Hematopoietic multipotent progenitor cell (in vitro differentiated cells): ENCODE measurements at places on chromosomes 12 and 14. TPM values are rescaled to one million over a fixed set of nuclear protein-coding genes. Genes with fewer than 3 reads are reported as not detected.

The SPTB gene
- total RNA-seq: 0.81 TPM

DNA sequence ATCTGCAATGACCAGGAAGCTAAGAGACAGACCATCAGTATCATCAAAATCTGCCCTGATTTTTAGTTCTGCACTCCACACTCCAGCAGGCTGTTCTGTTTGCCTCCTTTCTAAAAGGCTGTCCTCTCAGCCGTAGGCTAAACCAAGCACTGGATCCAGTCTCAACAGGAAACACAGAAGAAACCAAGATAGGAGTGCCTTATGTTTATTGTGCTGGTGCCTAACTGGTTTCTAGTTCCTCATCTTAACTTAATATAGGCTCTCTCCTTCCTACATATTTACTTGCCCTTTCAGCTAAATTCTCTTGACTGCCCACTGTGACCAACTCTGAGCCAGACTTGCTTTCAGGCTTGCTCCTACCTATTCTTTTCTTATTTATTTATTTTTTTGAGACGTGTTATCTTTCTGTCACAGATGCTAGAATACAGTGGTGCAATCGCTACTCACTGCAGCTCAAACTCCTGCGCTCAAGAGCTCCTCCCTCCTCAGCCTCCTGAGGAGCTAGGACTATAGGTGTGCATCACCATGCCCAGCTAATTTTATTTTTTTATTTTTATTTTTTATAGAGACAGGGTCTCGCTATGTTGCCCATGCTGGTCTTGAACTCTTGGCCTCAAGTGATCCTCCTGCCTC lies 30.8 kb downstream of the GALNT4 start:
- DNase-seq: no peak

The KRT83 gene
- total RNA-seq: not detected

GRCh38 chr12:69243099-69244084 lies 4.0 kb downstream of the CPSF6 start:
- no peak for DNase-seq

The A2M gene
- total RNA-seq: under 0.01 TPM

DNA sequence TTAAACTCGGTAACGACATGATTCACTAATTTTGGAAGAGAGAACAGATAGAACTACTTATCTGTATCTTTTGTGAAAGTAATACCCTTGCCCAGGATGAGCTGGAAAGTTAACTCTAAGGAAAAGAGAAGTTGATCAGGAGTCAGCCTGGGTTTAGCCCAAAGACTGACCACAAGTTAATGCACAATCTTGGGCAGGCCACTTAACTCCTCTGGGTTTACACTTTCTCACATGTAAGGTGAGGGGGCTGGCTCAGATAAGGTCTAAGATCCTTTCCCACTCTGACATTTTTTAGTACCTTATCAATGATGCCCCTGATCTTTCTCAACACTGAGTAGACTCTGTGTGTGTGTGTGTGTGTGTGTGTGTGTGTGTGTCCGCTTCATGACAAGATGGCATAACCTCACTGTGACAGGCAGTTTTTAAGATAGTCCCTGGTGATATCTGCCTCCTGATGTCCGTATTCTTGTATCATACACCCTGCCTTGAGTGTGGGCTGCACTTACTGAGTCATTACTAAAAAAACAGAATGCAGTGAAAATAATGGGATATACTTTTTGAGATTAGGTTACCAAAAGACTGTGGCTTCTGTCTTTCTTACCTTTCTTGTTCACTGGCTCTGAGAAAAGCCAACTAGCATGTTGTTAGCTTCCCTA lies 56.2 kb upstream of the CCDC198 start:
- DNase-seq: no peak

The GPRC5D gene
- total RNA-seq: not detected

GRCh38 chr14:100438678-100439592 lies 115.8 kb downstream of the SLC25A47 start:
- DNase-seq: no peak

The SBNO1 gene
- total RNA-seq: 11.8 TPM

- DNase-seq: no peak
These were observed 489.2 kb upstream of the MIS18BP1 start for GRCh38 chr14:45742187-45742586.

GRCh38 chr14:28982228-28982627 lies 215.6 kb downstream of the FOXG1 start:
- no peak for DNase-seq

The LHX5 gene
- total RNA-seq: not detected

DNA sequence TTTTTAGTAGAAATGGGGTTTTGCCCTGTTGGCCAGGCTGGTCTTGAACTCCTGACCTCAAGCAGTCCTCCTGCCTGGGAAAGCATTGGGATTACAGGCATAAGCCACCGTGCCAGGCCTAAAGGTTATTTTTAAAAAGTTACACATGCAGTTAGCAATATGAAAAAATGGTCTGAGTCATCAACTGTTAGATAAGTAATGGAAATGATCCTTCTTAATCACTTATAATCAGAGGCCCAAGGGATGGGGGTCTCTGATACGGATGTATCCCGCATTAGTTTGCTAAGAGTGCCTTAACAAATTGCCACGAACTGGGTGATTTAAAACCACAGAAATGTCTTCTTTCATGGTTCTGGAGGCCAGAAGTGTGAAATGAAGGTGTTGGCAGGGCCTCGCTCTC lies 54.1 kb upstream of the FERMT2 start:
- DNase-seq: no peak

The ORMDL2 gene
- 14.8 TPM for total RNA-seq

- peak; percentile 81 for DNase-seq
These were observed 46.7 kb downstream of the GXYLT1 start for GRCh38 chr12:42097971-42098370.

The GLIPR1L1 gene
- total RNA-seq: not detected

- no peak for DNase-seq
These were observed 581.7 kb downstream of the DIO2 start for GRCh38 chr14:79629411-79630287.

DNA sequence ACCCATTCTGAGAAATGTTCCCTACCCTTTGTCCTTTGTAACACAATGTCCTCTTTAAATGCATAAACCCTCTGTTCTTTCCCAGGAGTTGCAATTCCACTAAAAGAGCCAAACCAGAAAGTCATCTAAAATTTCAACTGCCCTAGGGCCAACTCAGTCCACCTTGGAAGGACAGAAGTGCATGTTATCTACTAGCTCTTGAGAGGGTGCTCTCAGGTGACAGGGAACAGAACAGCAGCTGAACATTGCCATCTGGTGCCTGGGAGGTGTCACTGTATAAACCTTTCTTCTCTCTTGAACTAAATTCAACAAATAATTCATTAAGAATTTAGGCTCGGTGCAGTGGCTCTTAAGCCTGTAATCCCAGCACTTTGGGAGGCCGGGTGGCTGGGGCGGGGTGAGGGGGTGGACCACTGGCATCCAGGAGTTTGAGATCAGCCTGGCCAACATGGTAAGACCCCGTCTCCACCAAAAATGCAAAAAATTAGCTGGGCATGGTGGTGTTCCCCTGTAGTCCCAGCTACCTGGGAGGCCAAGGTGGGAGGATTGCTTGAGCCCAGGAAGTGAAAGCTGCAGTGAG lies 10.3 kb upstream of the FERMT2 start:
- peak; percentile 37 for DNase-seq

The KCNC2 gene
- not detected for total RNA-seq

DNA sequence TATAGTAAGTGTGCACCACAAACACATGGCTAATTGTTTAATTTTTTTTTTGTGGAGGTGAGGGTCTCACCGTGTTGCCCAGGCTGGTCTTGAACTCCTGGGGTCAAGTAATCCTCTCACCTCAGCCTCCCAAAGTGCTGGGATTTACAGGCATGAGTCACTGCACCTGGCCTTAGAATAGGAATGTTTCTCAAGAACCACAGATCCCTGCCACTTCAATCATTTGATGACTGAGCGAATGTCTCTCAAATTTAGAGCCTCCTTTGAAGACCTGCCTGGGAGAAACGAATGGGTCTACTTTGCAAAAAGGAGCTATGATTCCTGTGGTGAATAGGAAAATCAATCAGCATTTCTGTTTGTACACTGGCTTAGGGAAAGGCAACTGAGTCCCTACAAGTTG lies 33.5 kb upstream of the CHST11 start:
- DNase-seq: no peak

DNA sequence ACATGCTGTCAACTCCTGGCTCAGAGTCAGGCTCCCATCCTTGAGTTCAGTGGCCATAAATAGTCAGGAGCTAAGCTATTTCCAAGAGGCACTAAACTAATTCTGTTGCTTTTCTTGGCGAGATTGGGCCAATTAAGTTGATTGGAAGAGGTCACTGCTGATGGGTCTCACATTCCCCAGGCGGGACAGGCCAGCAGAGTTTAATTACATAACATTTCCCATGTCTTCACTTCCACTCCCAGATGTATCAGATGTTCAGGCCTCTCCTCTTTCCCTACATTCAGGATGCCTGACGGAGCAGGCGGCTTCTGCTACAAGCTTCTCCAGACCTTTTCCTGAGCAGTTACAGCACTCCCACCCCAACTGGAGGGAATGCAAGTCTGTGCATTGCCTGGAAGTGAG lies 5.3 kb downstream of the NTF3 start:
- no peak for DNase-seq

The ADAM21 gene
- 0.27 TPM for total RNA-seq

- no peak for DNase-seq
These were observed 17.7 kb downstream of the FAM222A start for GRCh38 chr12:109731231-109731731.

The NXPH4 gene
- not detected for total RNA-seq

The NT5DC3 gene
- total RNA-seq: 2.2 TPM

The DENND5B gene
- total RNA-seq: 9.4 TPM

The MYRFL gene
- total RNA-seq: not detected

DNA sequence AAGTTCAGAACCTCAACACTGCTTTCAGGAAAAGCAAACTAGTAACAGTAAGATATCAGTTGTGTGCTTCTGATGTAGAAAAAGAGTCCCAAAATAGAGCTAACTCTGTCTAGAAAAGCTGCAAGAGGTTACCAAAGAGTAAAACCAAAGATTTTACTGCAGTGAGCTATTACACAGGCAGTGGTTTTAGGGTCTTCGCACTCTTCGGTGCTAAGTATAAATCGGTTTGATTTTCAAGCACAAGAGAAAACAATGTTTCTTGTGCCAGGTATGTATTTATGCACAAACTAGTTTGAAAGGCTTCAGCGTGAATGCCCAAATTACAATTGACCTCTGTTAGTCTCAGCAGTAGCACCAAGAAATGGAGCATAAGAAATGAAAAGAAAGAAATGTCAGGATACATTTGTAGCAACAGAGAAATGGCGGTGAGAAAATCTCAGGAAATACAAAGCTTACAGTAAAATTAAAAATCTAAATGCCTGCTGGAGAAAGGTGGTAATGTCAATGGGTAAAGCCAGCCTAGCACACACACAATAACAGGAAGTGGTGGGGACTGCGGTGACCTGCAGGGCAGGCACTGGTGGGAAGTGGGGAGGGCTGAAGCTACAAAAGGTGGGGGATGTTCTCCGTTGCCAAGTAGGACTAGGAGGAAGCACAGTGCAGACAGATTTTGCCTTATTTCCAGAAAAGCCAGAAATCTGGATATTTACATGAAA lies 18.0 kb upstream of the DYRK2 start:
- peak; percentile 96 for DNase-seq

GRCh38 chr12:42673535-42673934 lies 84.0 kb upstream of the PRICKLE1 start:
- DNase-seq: no peak

GRCh38 chr14:85024931-85025330 lies 505.0 kb upstream of the FLRT2 start:
- DNase-seq: no peak

The SLC5A8 gene
- total RNA-seq: not detected

GRCh38 chr12:119115296-119115905 lies 63.3 kb upstream of the HSPB8 start:
- DNase-seq: peak; percentile 66

- no peak for DNase-seq
These were observed 14.6 kb downstream of the ETV6 start for GRCh38 chr12:11664101-11664500.

DNA sequence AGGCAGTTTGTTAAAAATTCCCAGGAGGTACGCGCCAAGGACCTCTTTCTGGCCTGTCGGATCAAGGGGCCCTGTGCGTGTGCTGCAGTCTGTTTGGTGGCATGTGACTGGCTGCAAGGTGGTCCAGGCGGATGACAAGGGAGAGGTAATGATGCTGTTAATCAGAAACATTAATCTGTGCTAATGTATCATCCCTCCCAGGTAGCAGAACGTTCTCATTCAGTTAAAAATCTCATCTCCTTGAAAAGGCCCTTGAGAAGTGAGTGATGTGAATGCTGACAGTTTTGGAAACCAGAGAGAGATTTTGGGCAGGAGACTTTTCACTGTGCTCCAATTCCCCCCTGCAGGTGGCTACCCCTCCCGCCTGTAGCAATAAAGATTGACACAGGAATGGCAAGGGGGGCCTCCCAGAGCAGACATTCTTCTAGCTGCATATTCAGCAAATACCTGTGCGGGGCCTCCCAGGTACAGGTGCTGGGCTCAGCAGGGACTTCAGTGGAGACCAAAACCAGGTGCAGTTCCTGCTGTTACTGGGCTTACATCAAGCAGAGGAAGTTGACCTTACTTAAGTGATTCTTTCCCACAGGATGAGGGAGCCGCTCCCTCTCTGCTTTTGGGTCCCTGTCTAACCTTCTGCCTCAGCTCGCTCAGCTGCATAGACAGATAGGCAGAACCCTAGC lies 364.8 kb downstream of the CACNA1C start:
- no peak for DNase-seq

DNA sequence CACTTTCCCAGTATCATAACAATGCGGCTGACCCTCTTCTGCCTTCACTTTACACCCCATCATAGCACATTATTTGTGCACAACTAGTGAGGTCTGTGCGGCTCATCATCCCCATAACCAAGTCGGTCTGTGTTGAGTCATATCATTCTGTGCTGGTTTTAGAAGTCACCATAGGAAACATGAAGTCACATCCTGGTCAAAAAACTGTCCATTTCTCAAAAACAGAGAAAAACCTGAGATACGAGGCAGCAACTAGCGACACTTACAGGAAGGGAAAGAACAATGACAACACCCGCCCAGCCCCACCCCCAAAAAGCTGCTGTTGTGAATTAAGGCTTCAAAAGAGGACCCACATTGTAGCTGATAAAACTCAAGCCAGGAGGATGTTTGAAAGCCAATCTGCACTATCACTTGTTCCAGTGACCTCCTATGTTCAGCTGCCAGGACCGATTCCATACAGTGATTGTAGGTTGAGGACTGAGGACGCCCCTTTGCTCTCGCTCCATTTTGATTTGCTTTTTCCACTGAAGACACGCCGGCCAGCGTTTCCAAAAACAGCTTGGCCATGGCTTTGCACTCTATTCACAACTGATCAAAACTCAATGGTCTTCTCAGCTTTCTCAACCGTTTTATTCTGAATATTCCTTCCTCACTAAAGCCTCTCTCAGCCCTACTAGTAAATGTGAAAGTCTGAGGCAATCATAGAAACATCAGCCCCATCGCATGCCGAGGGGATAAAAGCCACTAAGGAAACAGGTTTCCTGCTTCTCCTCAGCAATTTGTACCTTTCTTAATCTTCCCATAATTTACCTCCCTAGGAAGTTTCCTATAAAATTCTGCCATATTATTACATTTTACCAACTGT lies 87.5 kb downstream of the DUSP16 start:
- DNase-seq: no peak
